Effector CD8-positive, alpha-beta T cell (primary cell): ENCODE measurements at places on chromosomes 3 and 15.

- DNase-seq: peak; percentile 36
These were observed 82.8 kb upstream of the CDV3 start for GRCh38 chr3:133490468-133491351.

DNA sequence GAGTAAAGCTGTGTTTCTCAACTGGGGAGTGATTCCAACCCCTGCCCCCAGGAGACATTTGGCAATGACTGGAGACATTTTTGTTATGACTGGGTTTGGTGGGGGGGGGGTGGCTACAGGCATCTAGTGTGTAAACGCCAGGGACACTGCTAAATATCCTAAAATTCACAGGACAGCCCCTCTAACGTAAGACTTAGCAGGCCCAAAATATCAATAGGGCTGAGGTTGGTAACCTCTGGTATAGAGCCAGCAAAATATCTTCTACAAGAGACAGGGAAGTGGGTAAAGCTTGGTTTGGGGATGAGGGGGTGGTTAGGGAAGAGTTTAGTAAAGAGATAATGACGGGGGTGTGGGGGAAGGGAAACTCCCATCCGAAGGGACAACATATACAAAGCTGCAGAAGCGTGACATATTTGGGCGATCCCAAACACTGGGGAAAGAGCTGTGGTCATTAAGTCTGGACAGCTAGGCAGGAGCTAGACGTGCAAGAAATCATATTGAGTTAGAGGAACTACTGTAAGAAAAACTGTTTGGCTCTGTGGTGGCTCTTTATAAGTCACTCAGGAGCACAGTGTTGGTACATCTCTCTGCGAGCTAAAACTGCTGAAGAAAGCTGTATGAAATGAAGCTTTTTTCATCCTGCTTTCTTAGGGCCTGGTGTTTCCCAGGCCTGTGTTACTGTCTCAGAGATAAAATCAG is 697 bp upstream of the TRIM69 start:
- peak; percentile 5 for DNase-seq

DNA sequence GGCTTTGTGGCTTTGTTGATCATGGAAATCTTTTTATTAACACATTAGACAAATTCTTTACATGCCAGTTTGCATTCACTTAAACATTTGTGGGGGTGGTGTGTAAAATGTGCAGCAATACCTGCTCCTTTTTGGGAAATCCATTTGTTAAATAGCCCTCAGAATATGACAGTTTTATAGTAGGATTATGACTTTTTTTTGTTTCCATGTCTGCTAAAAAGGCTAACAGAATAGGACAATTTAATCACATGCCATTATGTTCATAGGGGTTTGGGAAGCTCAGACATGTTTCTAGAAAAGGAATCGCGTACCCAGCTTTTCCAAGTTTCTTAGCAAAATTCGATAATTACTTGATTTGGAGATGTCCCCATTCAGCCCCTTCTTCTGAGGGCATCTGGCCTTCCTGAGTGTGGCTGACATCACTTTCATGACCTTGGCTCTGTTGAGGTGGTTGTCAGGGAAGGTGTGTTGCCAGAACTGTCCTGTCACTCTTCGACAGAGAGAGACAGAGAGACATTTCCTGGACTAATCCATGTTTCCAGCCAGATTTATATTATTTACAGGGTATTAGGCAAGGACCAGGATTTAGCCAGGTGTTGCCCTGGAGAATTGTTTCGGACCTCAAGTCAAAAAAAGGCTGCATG is 126.4 kb downstream of the PTPRG start:
- DNase-seq: no peak

- DNase-seq: no peak
These were observed 140.4 kb upstream of the ABI3BP start for GRCh38 chr3:101133652-101134051.

- DNase-seq: no peak
These were observed 153.5 kb downstream of the MECOM start for GRCh38 chr3:169509780-169510692.

- no peak for DNase-seq
These were observed 17.2 kb upstream of the SEC13 start for GRCh38 chr3:10338164-10338470.

GRCh38 chr3:48656841-48657281 is 5.8 kb downstream of the CELSR3 start:
- DNase-seq: no peak

GRCh38 chr3:55607175-55607574 is 120.1 kb upstream of the WNT5A start:
- no peak for DNase-seq

DNA sequence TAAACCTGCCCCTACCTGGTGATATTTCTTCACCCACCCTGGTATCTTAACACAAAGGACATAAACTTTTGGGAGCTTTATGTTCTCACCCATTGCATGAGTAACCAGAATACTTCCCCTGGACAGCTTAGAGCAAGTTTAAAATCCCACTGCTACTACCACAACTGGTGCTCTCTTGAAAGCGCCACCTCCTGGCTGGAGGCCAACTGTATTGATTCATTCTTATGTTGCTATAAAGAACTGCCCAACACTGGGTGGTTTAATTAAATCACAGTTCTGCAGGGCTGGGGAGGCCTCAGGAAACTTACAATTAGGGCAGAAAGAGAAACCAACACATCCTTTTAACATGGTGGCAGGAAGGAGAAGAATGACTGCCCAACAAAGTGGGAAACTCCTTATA is 592.4 kb downstream of the EPHA3 start:
- no peak for DNase-seq
